Nucleus accumbens (tissue), 56 donors: ENCODE measurements at places on chromosomes 5 and 9.

GRCh38 chr5:152070591-152070990, 145.9 kb upstream of the GLRA1 start:
- DNase-seq: no peak

GRCh38 chr9:75891277-75891741, 836 bp downstream of the PCSK5 start:
- no peak for DNase-seq

DNA sequence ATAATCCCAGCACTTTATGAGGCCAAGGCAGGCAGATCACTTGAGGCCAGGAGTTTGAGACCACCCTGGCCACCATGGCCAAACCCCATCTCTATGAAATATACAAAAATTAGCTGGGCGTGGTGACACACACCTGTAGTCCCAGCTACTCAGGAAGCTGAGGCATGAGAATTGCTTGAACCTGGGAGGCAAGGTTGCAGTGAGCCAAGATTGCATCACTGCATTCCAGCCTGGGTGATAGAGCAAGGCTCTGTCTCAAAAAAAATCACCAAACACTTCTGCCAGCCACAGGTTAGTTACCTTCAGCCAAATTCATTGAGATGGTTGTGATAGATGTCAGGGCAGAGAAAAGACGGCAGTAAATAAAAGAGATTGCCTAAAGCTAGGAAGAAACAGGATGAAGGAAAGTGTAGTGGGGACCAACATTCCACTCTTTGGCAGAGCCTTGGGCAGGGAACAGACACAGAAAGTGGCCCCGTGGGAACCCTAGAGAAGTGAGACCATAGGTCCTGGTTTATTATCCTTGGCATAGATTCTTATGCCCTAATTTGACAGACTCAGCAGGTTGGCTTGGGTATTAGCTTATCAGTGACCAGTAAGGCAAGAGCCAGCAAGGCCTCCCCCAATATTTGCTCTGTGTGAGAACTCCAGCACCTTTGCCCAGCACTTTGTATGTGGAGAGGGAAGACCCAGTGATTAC, 5.5 kb upstream of the CEP120 start:
- DNase-seq: no peak

DNA sequence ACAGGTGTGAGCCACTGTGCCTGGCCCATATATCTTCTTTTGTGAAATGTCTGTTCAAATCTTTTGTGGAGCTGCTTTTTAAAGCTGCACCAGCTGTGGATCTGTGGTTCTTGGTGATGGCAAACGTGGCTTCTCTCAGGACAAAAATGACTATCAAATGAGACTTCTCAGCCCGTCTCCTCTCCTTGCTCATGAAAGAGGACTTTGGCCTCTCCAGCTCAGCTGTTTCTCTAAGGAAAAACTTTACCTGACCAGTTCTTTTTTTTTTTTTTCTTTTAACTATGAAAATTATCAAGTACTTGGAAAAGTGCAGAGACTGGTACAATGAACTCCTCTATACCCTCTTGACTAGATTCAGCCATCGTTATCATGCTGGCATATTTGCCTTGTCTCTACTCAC, 44.8 kb downstream of the RALGPS1 start:
- no peak for DNase-seq

DNA sequence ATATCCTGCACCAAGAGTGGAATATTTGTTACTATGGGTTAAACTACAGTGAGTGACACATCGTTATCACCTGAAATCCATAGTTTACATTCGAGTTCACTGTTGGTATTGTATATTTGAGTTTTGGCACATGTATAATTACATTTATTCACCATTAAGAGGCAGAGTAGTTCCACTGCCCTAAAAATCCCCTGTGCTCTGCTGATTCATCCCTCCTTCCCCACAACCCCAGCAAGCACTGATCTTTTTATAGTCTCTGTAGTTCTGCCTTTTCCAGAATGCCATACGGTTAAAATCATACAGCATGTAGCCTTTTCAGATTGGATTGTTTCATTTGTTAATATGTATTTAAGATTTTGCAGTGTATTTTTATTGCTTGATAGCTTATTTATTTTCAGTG, 495.2 kb downstream of the DIRAS2 start:
- no peak for DNase-seq

- no peak for DNase-seq
Observed at GRCh38 chr9:27747450-27747849, 174.2 kb upstream of the C9orf72 start.

DNA sequence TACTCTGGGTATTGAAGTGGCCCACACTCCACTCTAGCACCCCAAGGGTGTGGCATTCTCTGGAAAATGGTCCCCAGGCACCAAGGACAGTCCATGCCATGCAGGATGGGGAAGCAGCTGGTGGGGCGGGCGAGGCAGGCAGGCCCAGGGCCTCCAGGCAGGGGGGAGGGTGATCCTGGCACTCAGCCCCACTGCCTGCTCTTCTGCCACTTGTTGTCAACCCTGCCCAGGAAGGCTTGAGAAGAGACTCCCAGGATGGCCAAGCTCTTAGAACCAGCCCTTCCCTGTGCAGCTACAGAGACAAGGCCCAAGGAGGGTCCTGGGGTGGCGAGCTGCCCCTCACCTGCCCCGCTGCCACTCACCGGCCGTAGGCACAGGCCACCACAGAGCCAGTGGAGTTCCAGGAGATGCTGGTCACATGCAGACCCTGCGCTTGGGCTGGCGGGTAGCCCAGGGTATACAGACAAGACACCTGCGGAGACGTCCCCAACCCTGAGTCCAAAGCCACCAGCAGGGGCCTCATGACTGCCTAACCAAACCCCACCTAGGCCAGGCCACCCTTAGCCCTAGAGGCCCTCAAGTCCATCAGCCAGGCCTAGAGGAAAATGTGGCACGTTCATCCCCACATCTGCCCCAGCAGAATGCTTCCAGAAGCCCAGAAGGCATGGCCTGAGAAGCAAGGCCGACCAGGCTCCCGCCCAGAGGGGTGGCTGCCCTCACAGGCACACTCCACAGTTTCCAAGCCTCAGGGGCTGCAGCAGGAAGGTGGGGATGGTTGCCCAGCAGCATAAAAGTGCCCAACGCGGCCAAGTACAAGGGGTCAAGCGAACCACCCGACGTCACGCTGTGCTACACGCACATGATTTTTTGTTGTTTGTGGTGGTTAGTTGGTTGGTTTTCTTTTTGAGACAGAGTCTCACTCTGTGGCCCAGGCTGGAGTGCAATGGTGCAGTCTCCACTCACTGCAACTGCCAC, 19.8 kb downstream of the DYNC2I2 start:
- no peak for DNase-seq

DNA sequence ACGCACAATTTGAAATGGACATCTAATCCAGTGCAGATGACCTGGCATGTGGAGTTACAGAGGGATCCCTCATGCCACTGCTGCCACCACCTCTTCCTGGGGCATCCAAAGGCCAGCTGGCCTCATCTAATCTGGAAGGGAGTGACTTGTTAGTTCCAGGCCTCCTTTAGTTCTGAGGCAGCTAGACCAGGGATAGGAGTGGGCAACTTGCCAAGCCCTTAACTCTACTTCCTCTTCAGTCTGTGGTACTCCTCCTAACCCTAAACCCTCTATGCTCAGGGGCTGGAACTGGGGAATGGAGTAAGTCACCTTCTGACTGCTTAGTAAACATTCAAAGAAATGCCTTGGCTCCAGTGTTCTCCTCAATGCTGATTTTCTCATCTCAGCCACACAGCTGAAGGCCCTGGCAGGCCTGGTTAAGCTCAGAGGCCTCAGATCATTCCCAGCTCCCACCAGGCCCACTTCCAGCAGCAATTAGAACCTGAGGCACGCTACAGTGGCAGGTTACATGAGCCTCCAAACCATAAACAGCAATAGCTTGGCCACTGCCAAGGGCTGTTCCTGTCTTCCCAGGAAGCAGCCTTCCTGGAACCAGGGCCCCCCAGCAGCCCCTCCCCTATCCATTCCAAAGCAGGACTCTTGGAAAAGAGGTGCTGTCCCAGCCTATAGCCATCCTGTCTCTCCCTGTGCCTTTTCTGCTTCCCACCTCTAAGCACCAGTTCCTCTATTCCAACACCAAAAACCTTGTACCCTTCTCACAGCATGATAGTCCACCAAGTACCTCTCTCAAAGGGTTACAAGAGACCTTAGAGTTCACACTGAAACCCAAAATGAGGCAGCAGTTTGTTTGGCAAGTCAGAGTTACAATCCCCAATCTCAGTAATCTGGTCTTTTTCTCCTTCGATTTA, 2.0 kb downstream of the EIF4EBP3 start:
- no peak for DNase-seq

- DNase-seq: no peak
Observed at GRCh38 chr5:40828690-40829661, 6.0 kb downstream of the RPL37 start.

DNA sequence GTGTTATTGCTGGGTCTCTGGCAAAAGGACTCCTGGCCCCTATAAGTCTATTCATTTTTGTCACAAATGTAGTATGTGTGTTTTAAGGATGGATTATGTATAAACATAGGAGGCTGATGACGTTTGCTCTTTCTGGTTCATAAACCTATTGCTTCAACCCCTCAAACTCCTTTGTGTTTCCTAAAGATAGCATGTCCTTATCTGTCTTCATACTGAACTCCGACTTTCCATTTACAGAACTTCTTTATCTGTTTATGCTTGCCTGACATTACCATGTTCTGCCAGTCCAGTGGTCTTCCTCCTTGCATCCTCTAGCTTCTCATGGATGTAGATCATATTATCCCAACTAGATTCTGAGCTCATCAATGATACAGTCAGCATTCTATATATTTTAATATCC, 46.1 kb downstream of the ARHGEF28 start:
- DNase-seq: no peak

DNA sequence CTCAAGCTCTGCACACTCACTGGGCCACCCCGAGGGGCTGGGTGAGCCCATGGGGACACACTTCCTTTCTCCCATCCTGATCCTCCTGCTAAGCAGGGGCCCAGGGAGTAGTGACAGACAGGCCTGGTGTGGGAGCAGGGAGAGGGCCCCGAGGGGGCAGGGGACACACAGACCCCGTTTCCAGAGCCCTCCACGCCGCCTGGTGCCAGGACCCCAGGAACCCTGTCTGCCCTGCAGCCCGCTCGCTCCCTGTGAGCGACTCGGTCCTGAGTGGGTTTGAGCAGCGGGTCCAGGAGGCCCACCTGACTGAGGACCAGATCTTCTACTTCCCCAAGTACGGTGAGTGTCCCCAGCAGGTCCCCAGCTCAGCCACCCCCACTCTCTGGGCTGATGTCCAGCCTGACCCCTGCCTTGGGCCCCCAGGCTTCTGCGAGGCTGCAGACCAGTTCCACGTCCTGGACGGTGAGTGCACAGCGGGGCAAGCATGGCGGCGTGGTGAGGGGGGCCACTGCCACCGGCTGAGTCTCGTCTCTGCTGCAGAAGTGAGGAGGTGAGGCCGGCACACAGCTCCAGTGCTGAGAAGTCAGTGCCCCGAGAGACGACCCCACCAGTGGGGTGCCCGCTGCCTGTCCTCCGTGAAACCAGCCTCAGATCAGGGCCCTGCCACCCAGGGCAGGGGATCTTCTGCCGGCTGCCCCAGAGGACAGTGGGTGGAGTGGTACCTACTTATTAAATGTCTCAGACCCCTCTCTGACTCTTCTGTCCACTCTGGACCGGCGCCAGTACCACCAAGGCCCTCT, 1.4 kb downstream of the C8G start:
- peak; percentile 51 for DNase-seq

DNA sequence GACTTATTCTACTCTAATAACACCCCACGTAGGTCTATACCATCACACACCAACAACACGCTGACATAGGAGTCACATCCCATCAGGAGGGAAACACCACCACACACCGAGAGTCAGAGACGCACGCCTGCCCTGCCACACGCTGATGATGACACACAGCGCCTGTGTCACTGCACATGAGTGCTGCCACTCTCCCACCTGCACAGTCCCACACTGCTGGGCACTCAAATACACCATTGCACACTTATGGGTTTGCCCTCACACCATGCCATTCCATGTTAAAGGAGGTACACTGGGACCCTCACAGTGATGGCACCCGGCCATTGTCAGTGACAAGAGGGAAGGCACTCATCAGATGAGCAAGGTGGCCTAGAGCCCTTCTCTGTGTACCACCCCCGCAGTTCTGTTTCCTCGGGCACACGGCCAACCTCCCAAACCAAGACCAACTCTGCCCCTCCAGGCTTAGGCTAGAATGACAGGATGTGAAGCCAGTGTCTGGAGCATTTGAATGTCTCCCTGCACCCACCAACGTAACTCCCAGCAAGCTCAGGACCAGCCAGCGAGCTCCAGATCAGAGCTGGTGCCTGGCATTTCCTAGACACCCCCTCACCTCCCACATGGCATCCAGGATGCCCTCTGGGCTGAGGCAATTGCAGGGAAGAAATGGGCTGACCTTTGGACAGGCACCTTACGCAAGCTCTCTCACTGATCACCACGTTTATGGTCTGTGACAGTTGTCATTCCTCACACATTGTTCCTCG, 3.6 kb upstream of the CPLX2 start:
- DNase-seq: peak; percentile 20

- no peak for DNase-seq
Observed at GRCh38 chr9:69822116-69822750, 1.6 kb downstream of the CFAP95 start.

- DNase-seq: no peak
Observed at GRCh38 chr9:136604823-136605525, 57.7 kb upstream of the EGFL7 start.

- DNase-seq: no peak
Observed at GRCh38 chr9:133347515-133347984, 381 bp downstream of the MED22 start.
